ENCODE measurements at places on chromosomes 7 and 10.
A peak's percentile ranks its signal among the peaks of the same experiment; 100 is the strongest.

GRCh38 chr10:24240041-24240751, 31.3 kb downstream of the KIAA1217 start:
- DNase-seq: no peak

- DNase-seq: peak; percentile 16
These were observed at the start of gene PIK3AP1 for GRCh38 chr10:96720422-96721206. PIK3AP1 (minus strand) TSS chr10:96720514; CDS start chr10:96720394, 120 bp downstream.

GRCh38 chr10:125548356-125548755, 134.6 kb downstream of the TEX36 start:
- no peak for DNase-seq

GRCh38 chr10:22648547-22648961, 65.8 kb downstream of the PIP4K2A start:
- DNase-seq: no peak

DNA sequence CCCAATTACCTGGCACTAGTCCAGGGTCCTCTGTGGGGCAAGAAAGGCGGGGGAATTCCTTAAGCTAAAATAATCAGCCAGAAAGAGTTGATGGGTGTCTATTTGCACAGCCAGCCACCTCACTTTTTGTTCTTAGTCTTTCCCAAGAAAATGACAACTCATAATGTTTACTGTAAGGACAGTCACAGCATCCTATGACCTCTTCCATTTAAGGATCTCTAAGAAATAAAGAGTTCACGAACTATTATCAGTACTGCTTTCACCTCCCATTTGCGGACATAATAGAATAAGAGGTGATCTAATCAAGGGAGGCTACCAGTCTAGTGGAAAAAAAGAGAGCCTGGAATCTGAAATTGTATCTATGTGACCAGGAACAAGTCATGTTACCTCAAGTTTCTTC, 72.4 kb upstream of the LRRC17 start:
- DNase-seq: no peak

DNA sequence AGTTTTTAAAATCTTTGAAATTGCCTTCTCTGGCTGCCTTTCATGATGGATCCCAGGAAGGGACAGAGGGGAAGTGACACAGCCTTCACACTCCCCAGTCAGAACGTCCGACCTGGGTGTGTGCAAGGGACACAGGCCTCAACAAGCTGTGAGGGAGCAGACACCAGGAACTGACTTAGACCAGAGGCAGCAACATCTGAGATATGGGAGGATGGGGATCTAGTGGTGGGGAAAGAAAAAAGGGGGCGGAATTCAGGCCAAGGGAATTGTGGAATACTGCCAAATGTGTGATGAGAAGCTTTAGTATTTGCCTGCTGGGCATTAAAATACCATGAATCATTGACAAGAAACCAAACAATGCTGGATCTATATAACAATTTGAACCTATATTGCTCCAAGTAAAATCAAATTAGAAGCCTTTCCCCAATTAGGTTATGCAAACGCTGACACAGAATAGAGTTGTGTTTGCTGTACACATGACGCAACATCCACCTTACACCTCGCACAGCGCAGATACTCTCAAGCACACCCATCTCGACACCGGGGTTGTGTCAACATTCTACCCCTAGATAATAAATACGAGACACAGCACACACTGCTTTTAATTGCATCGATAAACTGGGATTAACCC, 17.2 kb upstream of the MNX1 start:
- no peak for DNase-seq

- DNase-seq: no peak
These were observed 141.8 kb upstream of the CDC14C start for GRCh38 chr7:48782511-48782910.

DNA sequence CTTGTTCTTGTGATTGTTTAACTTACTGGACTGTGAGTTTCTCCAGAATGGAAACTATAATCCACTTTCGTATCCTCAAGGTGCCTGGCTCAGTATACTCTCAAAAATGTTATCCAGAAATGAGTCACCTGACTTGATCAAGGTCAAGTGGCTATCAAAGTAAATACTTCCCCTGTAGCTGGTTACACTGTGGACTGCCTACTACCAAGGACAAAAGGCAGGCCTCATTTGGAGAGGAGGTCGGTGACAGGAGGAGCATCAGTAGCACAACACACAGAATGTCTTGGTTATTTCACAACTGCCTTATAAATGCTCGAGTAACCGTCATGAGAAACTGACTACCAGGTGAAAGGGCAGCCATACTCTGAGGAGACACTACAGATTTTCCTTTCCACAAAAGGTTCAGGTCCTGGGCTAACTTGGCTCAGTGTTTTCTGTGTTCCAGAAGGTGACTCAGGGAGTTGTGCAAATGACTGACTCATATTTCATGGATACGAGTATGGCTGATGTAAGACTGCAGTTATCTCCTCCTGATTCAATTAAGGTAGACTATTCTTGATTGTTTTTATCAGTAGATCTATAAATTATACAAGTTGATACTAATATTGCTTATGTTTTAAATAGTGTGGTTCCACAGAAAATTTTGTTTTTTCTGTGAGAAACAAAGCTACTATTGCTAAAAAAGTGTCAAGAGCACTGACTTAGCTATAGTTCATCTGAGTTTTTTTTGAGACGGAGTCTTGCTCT, 4.2 kb upstream of the CCNY start:
- no peak for DNase-seq

DNA sequence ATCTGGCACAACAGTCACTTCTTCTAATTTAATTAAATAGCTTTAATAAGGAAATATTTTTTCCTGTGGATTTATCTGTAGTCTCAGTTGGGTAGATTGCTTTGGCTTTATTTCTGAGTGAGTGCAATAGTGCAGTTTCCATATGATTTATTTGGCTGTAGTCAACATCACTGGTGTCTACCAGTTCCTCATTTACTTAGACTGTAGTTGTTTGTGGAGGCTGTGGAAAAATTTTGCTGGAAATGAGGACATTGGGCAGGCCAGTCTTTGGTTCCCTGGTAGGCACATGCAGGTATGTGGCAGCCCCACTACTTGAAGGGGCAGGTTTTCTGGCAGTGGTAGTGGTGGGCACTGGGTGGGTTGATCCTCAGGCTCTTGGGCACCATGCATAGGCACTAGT, 15.5 kb downstream of the TAS2R40 start:
- no peak for DNase-seq

- no peak for DNase-seq
These were observed 77.0 kb downstream of the ZNF277 start for GRCh38 chr7:112283382-112283910.

DNA sequence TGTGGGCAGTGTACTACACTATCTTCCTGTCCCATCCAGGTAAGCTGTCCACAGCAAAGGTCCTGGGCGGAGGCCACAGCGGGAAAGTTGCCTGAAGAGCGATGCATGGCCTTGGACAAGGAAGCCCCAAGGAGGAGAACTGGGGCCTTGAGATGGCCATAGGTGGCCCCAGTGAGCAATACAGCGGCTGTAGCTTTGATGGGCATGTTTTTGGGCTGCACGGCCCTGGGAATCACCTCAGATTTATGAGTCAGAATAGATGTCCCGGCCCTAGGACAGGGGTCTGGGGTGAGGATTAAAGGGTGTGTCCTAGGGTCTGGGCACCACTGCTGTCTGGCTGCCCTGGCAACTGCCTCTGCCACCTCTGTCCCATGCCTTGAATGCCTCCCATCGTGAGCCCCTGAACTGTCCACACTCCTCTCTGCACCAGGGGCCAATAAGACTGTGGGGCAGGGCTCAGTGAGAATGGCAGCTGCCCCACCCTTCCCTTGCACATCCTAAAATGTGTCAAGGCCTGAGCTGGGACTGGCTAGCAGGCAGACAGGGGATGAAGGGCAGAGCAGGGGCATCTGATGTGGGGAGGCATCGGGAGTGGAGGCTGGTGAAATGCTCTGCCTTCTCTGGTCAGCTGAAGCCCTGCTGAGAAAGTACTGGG, 9.4 kb upstream of the IRF5 start:
- DNase-seq: no peak

DNA sequence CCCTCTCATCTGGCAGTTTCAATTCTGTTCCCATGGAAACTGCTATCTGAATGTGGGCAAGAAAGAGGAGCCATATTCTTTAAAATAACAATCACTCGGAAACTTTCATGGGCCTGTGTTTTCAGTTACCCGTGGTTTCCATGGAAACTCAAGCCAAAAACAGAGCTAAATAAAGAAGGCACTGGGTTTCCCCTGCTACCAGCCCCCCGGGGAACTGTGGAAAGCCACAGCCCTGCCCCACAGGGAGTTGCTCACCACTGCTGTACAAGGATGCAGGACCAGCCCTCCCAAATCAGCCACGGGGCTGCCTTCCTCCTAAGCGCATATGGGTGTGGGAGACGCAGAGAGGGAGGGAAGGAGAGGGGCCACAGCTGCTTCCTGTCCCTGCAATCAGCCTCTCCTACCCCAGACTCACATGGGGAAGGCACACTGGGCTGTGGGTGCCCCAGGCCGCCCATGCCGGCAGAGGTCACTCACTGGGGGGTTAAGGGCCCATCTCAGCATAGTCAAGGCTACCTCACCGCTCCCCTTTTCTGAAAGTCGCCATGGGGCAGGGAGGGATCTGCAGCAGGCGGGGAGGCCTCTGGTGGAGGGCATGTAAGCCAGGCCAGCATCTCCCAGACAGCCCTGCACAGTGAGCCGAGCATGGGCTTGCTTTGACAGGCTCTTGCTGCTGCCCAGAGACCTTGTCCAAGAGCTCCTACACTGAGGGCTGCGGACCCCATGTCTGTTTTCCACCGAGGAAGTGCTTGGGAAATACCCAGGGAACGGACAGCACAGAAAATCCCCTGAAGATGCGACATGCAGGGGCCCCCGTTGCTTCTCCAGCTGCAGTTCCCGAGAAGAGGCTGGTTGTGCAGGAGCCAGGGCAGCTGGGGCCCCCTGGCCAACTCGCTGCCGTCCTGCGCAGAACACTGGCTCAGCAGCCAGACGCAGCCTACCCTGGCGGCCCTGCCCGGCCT, 157.3 kb upstream of the PPP2R2D start:
- DNase-seq: no peak

- DNase-seq: no peak
These were observed 4.6 kb downstream of the HOXA4 start for GRCh38 chr7:27125986-27126394.

GRCh38 chr7:155371331-155371883, 73.7 kb downstream of the INSIG1 start:
- no peak for DNase-seq

GRCh38 chr10:126022841-126023240, 126.5 kb downstream of the FANK1 start:
- DNase-seq: no peak

DNA sequence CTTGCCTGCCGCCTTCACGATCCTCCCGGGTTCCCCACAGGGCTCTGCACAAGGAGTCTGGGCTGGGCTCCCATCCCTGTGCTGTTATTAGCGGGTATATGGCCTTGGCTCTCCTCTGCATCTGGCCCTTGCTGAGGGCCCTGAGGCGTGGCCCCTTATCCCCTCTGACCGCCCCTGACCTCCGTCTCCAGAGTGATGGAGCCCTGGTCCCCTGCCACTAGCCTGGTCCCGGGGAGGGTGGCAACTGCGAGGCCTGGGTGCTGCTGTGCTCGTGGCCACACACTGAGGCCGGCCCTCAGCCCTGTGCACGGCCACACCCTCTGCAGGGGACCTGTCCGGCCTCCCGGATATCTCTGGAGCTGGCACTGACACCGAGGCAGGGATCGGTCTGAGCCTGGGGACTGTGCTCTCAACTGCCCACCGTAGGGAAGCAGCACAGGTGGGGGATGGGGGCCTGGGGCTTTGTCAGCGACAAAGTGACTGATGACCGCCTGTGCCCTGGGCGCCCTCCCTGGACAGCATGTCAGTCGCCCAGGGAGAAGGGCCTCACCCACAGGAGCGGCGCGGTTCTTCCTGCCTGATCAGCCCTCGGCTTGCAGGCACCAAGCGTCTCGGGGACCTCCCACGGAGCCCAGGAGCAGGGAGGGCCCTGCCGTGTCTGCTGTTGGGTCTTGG, 72.4 kb downstream of the NKX6-2 start:
- DNase-seq: no peak

DNA sequence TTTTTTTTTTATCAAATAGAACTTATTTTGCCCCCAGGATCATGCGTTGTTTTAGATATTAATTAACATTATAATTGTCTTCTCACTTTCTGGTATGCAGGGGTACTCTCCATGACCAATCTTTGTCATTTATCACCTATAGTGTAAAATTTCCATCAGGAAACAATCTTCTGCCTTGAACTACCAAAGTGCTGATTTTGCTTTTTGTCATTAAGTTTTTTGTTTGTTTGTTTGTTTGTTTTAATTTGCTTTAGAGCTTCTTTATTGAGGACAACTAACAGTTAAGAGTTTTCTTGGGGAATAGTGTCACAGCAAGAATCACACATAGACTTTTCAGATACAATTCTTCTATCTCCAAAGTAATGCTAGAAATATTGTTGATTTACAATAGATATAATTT, 171.2 kb upstream of the PRPS1L1 start:
- DNase-seq: no peak

DNA sequence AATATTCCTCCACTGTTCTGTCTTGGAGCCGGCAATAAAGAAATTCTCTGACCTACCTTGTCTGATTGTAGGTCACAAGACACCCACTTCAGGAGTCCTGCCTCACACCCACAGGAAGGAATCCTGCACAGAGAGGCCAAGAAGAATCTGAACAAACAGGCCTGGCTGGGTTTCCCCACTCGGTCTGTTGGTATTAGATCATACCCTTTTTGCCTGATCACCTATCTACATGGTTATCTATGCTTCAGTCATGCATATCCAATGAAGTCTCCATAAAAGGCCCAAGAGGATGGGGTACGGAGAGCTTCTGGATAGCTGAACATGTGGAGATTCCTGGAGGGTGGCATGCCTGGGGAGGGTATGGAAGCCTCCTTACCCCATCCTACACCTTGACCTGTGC, 12.3 kb downstream of the OGDH start:
- DNase-seq: no peak

- no peak for DNase-seq
These were observed 92.8 kb upstream of the PPIF start for GRCh38 chr10:79254333-79255006.

DNA sequence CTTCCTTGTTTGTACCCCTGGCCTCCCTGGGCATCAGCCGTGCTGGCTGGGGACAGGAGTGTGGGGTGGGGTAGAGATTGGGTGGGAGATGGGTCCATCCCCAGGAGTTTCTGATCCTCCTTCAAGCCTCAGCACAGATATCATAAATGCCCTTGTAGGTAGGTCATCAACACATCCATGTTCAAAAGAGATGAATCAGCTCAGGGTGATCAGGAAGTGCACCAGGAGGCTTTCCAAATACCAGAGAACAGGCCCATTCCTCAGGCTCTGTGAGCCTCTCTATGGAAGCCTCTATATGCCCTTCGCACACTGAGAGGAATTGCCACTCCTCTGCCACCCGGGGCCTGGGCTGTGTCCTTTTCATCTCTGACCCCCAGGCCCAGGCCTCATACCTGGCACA, 31.9 kb upstream of the ADCYAP1R1 start:
- DNase-seq: no peak

- no peak for DNase-seq
These were observed 22.3 kb downstream of the CHST15 start for GRCh38 chr10:124071141-124071540.

DNA sequence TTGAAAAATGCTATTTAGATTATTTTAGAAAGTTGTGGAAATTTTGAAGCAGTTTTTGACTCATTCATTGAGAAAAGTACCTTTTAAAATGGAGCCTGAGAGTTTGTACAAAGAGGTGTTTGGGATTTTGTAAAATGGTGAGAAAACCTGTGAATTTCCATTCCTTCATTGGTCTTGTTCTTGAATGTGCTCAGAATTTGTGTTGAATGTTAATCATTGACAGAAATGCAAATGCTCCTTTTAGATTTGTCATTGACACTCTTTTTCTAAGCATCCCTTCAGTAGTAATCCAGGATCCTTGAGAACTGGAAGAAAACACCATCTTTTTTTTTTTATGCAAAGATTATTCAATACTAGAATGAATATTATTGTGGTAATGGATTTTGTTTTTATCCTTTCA, 74.8 kb downstream of the LCOR start:
- no peak for DNase-seq
